ENCODE measurements at places on chromosomes 5 and 9.

GRCh38 chr5:1187234-1187949 is 14.0 kb upstream of the SLC6A19 start:
- DNase-seq, result no peak

GRCh38 chr5:124642151-124642550 is 104.3 kb downstream of the ZNF608 start:
- DNase-seq, result no peak

DNA sequence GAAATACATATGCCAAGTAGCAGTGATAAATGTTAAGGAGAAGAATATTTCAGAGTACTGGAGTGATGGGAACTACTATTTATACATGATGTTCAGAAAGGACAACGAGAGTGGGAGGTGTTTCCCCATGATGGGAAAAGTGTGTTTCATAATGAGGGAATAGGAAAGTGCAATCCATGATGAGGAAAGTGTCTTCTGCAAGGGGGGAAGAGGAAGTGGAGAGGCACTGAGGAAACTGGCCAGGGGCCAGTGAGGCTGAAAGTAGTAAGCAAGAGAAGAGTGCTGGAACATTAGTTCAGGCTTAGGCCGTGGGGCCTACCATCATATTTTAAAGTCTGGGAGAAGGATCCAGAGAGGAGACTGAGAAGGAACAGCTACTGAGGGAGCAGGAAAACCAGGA is 327.2 kb downstream of the SLF1 start:
- DNase-seq, result peak; percentile 94

DNA sequence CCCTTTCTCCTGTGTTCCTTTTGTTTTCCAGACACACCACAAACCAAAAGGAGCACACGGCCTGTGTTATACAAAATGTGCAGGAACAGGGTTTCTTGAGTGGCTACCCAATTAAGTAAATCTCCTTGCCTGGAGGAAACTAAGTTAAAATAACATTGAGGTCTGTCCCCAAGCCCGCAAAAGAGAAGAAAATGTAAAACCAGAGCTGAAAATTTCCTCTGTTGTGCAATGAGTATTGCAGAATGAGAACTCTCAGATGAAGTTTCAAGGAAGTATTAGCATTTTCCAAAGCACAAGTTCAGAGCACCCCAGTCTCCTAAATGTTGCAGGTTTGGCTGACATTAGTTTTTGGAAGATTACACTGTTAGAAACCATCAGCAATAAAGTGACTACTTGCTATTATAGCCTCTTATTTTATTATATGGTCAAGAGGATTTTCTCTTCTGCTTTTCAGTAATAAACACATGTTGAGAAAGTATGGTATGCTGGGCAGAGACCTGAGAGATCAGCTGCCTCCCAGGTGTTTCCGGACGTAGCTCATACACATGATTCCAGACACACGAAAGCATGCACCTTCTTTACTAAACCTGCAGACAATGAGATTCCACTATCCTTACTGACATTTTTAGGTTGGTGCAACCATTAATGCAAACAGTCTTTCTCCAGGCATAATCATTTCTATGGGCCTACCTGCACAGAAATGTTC is 161.3 kb downstream of the SNCAIP start:
- DNase-seq, result peak; percentile 41

GRCh38 chr9:34518896-34519295 is 3.9 kb downstream of the ENHO start:
- DNase-seq, result no peak

- no peak for DNase-seq
Measured at GRCh38 chr5:33903118-33903517, 11.3 kb upstream of the ADAMTS12 start.

DNA sequence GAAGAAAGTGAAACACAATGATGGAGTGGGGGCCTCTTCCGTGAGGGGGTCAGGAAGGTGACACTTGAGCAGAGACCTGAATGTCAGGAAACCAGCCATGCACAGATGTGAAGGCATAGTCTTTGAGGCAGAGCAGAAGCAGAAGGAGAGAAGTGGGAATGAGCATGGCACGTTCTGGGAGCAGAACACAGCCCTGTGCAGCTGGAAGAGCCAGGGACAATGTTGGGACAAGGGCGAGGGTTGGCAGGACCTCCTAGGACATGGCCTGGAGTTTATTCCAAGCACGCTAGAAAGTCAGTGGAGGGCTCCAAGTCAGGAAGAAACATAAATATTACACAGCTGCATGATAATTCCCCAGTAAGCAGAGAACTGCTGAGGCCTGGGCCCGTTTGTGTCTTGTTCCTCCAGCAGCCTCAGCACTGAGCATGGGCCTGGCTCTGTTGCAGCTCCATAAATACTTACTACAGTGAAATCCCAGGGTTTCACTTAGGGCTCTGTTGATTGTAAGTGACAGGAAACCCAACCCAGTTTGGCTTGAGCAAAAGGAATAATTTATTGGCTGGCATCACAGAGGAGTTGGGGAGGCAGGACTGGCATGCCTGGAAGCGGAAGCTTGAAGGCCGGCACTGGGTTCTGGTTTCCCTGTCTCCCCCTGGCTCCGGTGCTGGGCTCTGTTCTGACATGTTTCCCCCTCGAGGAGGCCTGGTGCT is 66.2 kb downstream of the MVB12B start:
- no peak for DNase-seq

GRCh38 chr9:20646656-20647055 is 24.4 kb upstream of the MLLT3 start:
- DNase-seq, result no peak

GRCh38 chr5:54453046-54453445 is 2.5 kb upstream of the HSPB3 start:
- DNase-seq, result no peak

GRCh38 chr5:131242728-131243255 is 21.1 kb upstream of the CDC42SE2 start:
- DNase-seq, result peak; percentile 99

DNA sequence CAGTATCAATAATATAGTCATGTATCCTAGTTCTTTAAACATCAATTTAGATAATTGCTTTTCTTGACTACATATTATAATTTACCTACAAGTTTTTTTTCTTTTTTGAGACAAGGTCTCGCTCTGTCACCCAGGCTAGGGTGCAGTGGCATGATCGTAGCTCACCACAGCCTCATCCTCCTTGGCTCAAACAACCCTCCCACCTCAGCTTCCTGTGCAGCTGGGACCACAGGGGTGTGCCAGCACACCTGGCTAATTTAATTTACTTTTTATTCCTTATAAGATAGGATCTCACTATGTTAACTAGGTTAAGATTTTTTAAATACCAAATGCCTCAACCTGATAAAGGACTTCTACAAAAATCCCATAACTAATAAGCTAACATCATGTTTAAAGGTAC is 21.1 kb downstream of the UIMC1 start:
- DNase-seq, result no peak

GRCh38 chr9:126454795-126455194 is 128.2 kb downstream of the MVB12B start:
- no peak for DNase-seq

- DNase-seq, result no peak
Measured at GRCh38 chr5:72067682-72068470, 39.4 kb upstream of the MAP1B start.

DNA sequence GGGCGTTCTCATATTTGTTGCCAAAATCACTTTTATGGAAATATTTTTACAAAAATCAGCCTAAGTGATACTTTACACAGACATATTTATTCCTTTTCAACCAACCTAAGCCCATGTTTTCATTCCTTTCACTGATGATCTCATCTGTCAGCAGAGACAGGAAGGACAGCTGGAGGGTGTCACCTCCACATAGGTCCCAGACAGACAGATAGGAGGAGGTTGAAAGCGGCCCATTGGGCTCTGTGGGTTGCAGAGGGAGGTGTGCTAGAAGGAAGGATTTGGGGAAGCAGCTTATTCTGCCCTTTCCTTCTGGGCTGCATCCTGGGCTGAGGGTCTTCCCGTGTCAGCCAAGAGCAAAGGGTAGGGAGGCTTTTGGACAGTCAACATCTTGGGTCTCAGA is 26.0 kb upstream of the SEMA4D start:
- no peak for DNase-seq

- no peak for DNase-seq
Measured at GRCh38 chr9:122217640-122218039, 11.1 kb downstream of the LHX6 start.

DNA sequence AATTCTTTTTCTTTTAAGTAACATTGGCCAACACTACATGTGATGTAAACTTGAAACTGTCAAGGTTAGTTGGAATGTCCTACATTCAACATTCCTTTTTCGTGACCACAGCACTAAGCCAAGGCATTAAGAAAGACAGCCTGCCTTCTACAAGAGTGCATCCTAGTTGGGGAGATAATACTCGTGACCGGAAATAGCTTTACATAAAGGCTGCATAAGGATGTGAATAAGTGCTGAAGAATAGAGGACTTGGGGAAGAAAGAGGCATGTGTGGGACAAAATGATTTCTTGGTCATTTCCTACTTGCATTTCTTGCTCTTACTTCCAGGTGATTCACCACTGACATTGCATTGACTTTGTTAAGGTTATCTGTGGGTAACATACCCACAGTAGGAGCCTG is 282.0 kb downstream of the DMRT2 start:
- no peak for DNase-seq

DNA sequence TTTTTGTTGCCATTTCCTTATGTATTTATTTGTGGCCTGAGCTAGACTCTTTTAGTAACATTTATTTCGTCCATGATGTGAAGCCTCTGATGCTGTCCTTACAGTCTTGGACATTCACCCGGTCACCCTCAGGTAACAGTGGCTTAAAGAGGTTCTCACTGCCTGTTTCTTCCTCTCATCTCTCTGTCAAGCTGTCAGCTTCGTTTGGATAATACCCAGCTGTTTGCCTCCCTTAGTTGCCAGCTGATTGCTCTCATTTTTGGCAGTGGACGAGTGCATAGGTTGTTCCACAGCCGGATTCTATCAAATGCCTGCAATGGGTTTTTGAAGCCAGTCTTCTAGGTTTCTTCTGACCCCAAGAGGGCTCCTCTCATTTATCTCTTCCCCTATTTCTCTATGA is 427.7 kb downstream of the MED10 start:
- no peak for DNase-seq

DNA sequence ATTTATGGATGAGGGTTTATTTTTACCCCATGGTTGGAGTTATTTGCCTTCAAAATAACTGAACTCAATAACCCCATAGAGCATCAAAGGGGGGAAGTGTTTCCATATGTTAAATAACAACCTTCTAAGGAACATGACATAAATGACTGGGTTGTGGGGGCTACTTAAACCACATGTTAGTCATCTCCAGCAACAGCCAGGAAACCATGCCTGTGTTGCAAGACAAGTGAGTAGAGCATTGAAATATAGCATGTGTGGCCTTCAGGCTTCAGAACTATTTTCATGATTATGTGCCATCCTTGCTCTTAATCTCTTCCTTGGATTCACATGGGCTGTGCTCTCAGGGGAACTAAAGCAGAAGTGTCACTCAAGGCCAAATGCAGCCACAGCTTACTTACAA is 431.2 kb downstream of the AGTPBP1 start:
- no peak for DNase-seq

DNA sequence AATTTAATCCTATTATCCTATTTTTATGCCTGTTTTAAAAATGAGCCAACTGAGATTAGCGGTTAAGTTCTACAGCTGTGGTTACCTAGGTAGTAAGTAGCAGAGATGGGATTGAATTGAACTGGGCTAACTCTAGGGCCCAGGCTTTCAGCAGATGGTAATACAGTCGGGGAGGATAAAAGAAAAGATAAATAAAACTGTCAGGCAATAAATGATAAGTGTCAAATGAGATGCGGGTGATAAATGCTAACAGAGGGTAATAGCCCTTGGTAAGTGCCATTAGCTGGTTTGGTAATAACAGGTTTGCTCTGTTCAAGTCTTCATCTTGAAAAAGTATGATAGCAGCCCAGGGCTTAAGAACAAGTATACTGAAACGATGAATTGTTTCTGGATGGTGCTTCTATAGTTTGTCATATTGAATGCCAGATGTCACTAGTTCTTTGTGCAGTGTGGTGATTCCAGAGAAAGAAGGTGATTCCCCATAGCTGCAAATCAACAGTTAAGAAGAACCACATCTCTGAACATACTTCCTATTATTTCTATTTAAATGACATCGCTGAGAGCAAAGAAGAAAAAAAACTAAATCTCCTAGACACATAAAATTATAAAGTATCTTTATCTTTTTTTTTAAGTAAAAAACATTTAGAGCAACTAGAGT is 360.8 kb upstream of the PANK3 start:
- DNase-seq, result no peak

- DNase-seq, result peak; percentile 71
Measured at GRCh38 chr5:157855404-157855994, 3.4 kb downstream of the CLINT1 start.

DNA sequence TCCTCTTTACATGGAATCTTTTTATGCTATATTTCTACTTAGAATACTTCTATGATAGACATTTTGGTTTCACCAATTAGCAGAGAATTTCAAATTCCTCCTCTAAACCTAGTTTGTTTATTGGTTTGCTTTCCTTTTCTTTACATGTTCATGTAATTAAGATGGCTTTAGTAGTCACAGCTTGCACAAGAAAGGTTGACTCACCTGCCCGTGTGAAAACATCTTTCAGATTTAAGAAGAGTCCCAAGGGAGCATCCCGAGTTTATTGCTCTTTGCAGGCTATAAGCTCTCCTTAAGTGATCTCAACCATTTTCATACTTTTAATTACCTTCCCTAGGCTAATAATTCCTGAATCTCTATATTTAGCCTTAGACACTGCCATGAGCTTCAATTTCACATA is 28.9 kb downstream of the TYRP1 start:
- no peak for DNase-seq

Data from suppressor macrophage treated with lipopolysaccharide for 1 hour (primary cell).